ENCODE measurements at places on chromosomes 7 and 10.

- peak; percentile 66 for DNase-seq
Measured at GRCh38 chr7:87003872-87004798, 55.3 kb downstream of the ELAPOR2 start.

DNA sequence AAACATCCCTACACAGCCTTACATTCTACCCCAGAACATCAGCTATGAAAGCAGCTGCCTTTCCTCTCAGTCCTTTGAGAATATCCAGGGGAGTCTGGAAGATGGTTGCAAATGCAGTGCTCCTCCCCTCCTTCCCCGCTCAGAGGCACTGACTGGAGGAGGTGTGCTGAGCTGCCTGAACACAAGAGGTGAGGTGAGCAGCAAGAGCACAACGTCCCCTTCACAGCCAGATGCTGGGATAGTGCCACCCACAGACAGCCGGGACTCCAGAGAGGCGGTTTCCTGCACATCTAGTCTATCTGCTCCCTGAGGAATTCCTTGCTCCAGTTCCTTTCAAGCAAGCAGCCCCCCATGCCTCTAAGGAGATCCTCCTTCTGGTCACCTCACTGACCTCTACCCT lies 74.2 kb downstream of the EZH2 start:
- no peak for DNase-seq

GRCh38 chr10:114899982-114900381 lies 38.0 kb upstream of the TRUB1 start:
- no peak for DNase-seq

DNA sequence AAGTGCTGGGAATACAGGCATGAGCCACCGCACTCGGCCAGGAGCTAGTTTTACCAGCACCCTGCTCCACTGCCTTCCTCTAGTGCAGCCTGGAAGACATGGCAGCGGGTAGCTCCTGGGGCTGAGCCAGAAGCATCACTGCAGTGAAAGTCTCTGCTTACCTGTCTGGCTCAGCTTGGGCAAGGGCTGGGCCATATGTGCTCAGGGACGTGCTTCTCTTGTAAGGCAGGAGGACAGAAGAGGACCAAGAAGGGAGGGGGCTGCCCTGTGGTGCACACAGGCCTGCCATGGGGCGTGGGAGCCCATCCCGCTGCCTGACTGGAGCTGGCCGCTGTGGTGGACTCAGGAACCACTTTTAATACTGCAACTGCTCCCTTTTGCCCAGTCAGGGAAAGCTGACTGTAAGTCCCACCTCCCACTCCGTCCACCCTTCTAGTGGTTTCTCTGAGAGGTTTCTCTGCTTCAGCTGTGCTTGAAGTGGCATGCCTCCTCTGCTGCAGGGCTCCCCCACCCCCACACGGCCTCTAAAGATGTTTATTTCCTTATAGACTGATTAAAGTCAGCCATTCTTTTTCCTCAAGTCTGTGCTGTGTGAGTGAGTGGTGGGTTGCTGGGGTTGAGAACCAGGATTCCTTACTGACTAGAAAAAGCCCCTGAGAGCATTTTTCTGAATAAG lies 25.3 kb upstream of the C10orf95 start:
- no peak for DNase-seq

- DNase-seq: no peak
Measured at GRCh38 chr7:41005374-41005901, 697.5 kb downstream of the INHBA start.

GRCh38 chr7:51070151-51070550 lies 246.5 kb downstream of the COBL start:
- no peak for DNase-seq

DNA sequence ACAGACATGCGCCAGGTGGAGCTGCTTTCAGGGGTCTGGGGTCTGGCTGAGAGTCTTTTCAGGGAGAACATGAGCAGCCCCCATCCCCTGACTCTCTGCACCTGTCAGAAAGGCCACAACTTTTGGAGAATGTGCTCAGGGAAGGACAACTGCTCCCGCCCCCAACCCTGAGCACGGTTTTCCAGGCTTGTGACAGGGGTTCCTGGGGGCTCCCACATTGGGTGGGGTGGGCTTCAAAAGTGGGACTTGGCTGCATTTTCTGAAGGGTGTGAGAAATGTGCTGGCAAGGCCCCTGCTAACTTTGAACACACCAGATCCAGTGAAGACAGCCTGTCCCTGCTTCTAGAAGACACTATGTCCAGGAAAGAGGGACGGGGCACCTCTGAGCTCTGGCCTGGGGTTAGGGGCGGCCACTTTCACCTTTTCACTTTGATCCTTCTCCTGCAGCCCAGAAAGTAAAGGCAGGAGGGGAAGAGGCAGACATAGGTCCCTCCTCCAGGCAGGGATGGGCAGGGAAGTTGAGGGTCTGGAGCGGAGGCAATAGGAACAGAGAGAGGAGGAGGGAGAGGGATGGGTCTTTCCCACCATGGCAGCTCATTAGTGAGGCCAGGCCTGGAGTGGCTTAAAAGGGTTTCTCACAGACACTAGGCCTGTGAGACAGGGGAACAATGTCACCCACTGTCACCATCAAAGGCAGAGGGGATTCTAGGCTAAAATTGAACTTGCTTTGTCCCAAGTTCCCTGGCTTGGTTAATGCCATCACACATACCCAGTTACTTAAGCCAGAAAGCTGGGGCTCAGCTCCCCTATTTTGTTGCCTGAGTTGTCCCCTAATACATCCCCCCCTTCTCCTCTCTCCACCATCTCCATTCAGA lies 1.5 kb downstream of the KCP start:
- DNase-seq: no peak

GRCh38 chr10:126634911-126635310 lies 35.6 kb downstream of the C10orf90 start:
- DNase-seq: no peak

GRCh38 chr7:128309976-128310375 lies 33.7 kb downstream of the RBM28 start:
- no peak for DNase-seq
